Vagina (tissue), 2 donors: ENCODE measurements at places on chromosomes 7 and 10. TPM values are rescaled to one million over a fixed set of nuclear protein-coding genes. Genes with fewer than 3 reads are reported as not detected.

The SOSTDC1 gene
- 5.9 TPM for total RNA-seq

- H3K4me1 ChIP-seq = peaks cover 13% of the 10 kb centered on the region
- H3K27me3 ChIP-seq = no peaks in the 10 kb centered on the region
- H3K4me3 ChIP-seq = no peak overlapping the region
- no peaks in the 10 kb centered on the region for H3K36me3 ChIP-seq
- no peak overlapping the region for H3K27ac ChIP-seq
Observed at GRCh38 chr10:63480237-63480636, 14.5 kb upstream of the JMJD1C start.

DNA sequence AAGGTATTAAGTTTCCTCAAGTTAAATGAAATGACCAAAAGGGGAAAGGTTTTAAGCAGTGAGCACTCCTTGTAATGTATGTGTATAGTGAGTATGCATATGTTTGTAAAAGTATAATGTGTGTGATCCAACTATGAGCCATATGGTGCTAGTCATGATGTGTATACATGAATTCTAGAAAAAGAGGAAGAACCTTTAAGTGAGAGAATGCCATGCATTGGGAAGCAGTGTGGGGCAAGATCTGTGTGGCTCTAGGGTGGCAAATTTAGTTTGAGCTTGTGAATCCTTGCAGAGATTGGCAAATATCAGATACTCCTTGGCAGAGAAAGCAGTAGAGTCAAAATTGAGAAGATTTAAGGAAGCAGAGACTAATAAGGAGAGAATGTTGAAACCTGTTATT, 435.0 kb downstream of the AUTS2 start:
- no peaks in the 10 kb centered on the region for H3K4me1 ChIP-seq
- H3K4me3 ChIP-seq = no peak overlapping the region
- no peaks in the 10 kb centered on the region for H3K36me3 ChIP-seq
- H3K27me3 ChIP-seq = no peaks in the 10 kb centered on the region

The NRG3 gene
- total RNA-seq = not detected

DNA sequence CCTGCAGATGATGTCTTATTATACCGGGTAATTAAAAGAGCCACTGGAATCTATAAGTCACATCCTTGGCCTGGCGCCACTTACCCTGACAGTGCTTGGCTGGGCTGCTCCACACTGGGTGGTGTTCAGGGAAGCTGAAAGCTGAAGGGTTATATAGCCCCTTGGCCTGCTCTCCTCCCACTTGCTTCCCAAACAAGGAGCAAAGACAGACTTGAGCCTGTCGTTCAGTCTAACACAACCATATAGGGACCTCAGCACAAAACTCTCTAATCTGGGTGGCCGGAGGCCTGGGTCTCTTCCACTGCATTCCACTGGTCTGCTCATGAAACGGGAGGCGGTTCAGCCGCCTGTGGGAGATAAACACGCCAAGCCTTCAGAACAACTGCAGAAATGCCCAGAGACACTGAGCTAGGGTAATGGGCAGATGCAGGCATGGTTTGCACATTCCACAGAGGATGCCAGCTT, at the start of gene ACTA2:
Gene ACTA2 (minus strand): TSS at position 127 of the 465 bp plus-strand sequence. CDS start 3,843 bp downstream, outside the sequence.
- H3K27ac ChIP-seq = peak within 1 kb of the TSS; percentile 85
- H3K36me3 ChIP-seq = peaks cover 6% of the 10 kb centered on the region
- H3K27me3 ChIP-seq = no peaks in the 10 kb centered on the region
- H3K4me3 ChIP-seq = peak within 1 kb of the TSS; percentile 48

The TMEM229A gene
- not detected for total RNA-seq

DNA sequence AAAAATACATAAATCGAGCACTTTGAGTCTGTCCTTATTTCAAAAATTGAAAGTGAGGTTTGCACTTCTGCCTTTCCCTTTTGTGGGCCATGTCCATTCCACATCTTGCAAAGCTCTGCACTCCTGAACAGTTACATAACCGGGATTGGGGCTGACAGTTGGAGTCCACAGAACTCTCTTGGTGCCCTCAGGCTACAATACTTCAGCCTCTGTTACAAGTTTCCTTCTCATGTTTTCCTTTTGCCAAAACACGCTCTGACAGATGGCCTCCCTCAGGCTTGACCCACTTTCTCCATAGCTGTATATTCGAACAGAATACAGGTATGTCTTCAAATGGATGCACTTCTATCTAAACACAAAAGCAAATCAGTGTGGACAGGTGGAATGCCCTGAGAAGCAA, 335.9 kb downstream of the WDR37 start:
- no peaks in the 10 kb centered on the region for H3K36me3 ChIP-seq
- no peak overlapping the region for H3K4me3 ChIP-seq
- no peak for DNase-seq
- no peaks in the 10 kb centered on the region for H3K27me3 ChIP-seq
- no peak overlapping the region for H3K27ac ChIP-seq
- no peaks in the 10 kb centered on the region for H3K4me1 ChIP-seq

DNA sequence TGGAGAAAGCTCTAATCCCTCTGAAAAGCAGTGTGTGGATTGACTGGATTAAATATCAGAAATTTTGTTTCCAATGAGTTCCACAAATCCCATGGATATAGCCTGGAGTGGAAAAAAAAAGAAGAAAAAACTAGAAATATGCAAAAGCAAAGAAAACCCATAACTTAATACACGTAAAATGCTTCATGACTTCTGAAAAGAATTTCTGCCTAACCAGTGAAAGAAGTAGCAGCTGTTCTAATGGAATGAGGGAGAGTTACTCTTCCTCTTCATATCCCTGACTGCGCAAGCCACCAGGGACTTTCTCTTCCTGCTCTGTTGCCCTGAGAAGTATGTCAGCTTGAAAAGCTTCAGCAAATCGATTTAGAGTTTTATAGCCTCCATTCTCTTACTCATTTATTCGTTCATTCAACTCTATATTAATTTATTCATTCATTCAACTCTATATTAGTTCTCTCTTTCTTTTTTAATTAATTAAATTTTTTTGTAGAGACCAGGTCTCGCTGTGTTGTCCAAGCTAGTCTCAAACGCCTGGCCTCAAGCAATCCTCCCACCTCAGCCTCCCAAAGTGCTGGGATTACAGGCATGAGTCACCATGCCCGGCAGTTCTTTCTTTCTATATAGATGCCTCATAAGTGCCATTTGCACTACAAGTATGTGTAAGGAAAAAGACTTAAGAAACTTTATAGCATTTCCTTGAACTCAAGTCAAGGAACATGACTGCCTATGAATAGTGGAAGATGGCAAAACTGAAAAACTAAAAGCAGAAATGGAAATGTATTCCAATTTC, 447.3 kb upstream of the NRP1 start:
- no peaks in the 10 kb centered on the region for H3K4me1 ChIP-seq
- H3K36me3 ChIP-seq = no peaks in the 10 kb centered on the region
- no peak overlapping the region for H3K27ac ChIP-seq
- no peak overlapping the region for H3K4me3 ChIP-seq

GRCh38 chr10:9853405-9854355, 1164.0 kb upstream of the CELF2 start:
- DNase-seq = no peak
- H3K4me1 ChIP-seq = no peaks in the 10 kb centered on the region
- H3K36me3 ChIP-seq = no peaks in the 10 kb centered on the region
- no peak overlapping the region for H3K27ac ChIP-seq

DNA sequence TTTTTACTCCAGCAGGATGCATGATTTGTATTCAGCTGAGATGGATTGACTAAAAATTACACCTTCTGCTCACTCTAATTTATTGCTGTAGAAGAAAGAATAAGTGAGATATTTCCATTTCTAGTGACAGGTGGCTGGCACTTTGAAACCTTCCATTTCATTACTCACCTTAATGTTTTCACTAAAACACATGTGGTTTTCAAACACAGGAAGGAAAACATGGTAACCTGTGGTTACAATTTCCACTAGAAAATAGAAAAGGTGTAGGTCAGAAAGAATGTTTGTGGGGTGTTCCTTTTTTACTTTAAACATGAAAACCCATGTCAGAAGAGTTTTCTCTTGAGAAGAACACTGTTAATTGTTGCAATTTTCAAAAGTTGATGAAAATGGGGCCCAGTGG, 12.0 kb upstream of the PRKCQ start:
- no peak for DNase-seq
- H3K27me3 ChIP-seq = no peaks in the 10 kb centered on the region
- H3K4me3 ChIP-seq = no peak overlapping the region
- H3K36me3 ChIP-seq = no peaks in the 10 kb centered on the region
- no peak overlapping the region for H3K27ac ChIP-seq
